CD4-positive, alpha-beta memory T cell (primary cell): ENCODE measurements at places on chromosomes 12 and 14. TPM values are rescaled to one million over a fixed set of nuclear protein-coding genes. Genes with fewer than 3 reads are reported as not detected.

DNA sequence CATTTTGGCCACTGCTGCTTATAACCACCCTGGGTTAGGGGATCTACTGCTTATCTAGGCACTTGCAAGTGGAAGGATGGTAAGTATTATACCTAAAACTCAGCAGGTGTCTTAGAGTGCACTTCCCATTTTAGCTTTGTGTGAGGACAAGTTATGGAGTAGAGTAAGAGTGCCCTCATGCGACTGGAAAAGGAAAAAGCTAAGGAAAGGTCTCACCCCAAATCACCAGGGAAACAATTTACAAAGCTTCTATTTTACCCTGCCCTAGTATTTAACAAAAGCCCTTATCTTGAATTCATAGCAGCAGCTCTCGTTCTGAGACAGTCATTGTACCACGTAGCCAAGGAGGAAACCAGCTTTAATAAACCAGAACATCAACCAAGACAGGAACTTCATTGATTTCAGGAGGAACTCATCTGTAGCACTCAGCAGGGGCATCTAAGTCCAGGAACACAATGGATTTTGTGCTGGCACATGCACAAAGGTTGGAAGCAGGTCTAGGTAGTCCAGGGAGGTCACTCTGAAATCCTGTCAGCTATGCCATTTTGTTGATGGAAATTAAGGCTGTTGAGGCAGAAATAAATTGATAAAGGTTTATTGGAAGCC, 2.9 kb downstream of the RDH12 start:
- DNase-seq: peak; percentile 50

- DNase-seq: peak; percentile 67
Measured at GRCh38 chr12:1796515-1797010, 23.8 kb upstream of the LRTM2 start.

GRCh38 chr14:68285421-68286179, 466.0 kb downstream of the RAD51B start:
- peak; percentile 71 for DNase-seq

GRCh38 chr14:63896278-63896720, 43.5 kb downstream of the SYNE2 start:
- no peak for DNase-seq

Gene LRTM2
- polyA plus RNA-seq: not detected

GRCh38 chr12:3480764-3481163, 10.2 kb upstream of the PRMT8 start:
- no peak for DNase-seq

Gene ERBB3
- polyA plus RNA-seq: 0.70 TPM

GRCh38 chr14:68970038-68970612, 9.0 kb downstream of the ACTN1 start:
- peak; percentile 63 for DNase-seq

GRCh38 chr14:60944204-60944603, 36.7 kb downstream of the TRMT5 start:
- no peak for DNase-seq

DNA sequence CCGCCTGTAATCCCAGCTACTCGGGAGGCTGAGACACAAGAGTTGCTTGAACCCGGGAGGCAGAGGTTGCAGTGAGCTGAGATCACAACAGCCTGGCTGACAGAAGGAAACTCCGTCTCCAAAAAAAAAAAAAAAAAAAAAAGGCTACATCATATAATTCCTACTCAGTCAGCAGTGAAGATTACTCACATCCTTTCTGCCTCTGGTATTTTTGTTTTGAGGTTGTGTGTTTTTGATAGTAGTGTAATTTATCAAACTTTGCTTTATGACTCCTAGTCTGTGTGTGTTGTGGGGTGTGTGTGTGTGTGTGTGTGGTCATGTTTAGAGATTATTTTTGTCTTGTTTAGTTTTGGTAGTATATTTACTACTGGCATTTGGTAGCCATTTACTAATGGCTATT, 29.8 kb upstream of the DLGAP5 start:
- DNase-seq: no peak

DNA sequence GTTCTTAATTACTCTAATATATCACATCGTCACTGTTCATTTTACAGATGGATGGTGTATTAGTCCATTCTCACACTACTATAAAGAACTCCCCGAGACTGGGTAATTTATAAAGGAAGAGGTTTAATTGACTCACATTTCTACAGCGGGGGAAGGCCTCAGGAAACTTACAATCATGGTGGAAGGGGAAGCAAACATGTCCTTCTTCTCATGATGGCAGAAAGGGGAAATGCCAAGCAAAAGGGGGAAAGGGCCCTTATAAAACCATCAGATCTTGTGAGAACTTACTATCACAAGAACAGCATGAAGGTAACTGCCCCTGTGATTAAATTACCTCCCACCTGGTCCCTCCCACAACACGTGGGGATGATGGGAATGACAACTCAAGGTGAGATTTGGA, 6.5 kb downstream of the TMBIM4 start:
- no peak for DNase-seq

Gene WIF1
- polyA plus RNA-seq: not detected

GRCh38 chr12:82645414-82645813, 41.3 kb upstream of the TMTC2 start:
- DNase-seq: no peak

Gene CFAP251
- polyA plus RNA-seq: 0.21 TPM

DNA sequence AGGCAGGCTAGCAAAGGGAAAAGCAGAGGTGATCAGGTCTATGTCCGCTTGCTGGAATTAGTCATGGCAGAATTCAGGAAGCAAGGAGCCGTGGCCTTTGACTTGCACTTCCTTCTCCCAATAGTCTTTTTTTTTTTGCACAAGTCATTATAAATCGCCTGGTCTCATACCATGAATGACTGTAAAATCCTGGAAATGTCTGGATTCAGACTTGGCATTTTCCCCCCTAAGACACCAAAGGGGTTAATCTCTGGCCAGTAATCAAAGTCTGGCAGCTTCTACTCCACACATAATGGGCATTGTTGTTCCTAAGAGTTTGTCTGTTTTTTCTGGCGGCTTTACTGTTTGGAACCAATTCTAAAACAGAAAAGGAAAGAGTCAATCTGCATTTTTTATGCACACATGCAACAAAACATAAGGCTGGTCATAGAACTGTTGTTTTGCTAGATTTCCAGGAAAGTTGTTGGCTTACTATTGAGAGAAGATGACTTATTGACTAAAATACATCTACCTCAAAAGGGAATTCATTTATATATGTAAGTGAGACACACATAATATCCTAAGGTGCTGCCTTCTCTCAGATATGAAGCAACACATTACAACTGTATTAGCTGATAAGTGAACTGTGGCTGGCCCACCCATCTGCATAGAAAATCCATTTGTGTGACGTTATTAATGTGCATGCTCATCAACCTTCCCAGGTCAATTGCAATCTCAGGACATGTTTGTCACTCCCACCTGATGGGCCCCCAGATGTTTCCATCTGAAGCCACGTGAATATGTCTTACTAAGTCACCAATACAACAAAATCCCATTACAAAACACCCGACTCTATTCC, 157.3 kb downstream of the BTG1 start:
- no peak for DNase-seq

Gene NOVA1
- not detected for polyA plus RNA-seq

- DNase-seq: no peak
Measured at GRCh38 chr12:131459773-131460365, 251.0 kb upstream of the SFSWAP start.

GRCh38 chr14:101294136-101294535, 267.2 kb upstream of the DIO3 start:
- DNase-seq: no peak

DNA sequence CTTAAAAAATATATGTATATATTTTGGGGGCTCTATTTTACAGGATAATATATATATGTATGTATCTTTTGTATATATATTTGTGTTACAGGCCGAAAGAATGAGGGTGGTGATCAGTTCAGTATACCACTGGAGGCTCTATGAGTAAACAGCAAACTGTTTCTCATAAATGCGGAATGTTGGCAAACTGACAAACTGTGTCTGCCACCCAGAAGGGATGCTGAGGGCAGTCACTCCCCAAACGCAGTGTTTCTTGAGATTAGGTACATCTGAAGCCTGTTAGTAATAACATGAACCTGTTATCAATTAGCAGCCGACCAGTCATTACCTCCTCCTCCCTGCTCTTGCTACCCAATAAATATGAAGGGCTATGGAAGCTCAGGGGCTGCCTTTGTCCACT, 20.8 kb downstream of the TNFAIP2 start:
- DNase-seq: no peak

DNA sequence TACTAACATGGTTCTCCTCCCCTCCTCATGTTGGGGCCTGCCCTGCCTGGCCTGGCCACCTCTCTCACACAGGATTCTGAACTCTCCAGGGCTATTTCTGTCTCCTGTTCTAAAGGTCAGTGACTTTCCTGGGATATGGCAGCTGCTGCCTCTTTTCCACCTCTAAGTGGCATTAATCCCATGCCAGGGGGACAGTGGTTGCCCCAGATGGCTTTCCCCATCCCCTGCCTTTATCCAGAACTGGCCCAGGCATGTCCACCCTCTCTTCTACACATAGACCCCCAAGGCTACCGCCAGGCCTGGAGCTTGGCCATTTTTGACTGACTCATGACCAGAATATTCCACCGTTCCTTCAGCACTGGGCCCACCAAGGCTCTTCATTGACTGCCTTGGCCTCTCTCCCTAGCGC, 90.4 kb downstream of the IRF2BPL start:
- no peak for DNase-seq

Gene TMEM119
- 0.42 TPM for polyA plus RNA-seq

- DNase-seq: no peak
Measured at GRCh38 chr12:20194171-20194570, 174.2 kb upstream of the PDE3A start.

Gene ZBTB42
- polyA plus RNA-seq: 2.1 TPM

Gene TBX3
- not detected for polyA plus RNA-seq

DNA sequence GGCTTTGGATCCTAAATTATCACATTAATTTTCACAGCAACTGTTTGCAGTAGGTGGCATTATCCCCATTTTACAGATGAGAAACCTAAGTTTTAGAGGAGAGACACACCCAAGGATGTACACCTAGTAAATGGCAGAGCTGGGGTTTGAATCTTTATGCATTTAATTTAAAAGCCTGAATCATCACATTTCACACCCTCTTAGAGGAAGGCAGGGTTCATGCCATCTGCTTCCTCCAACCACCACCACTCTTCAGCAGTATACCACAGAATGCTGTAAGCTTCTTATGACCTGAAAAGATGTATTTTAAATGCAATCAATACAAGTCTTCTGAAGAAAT, 90.3 kb downstream of the CRADD start:
- no peak for DNase-seq

GRCh38 chr14:67562025-67562775, 29.1 kb downstream of the PLEKHH1 start:
- no peak for DNase-seq

Gene PGF
- polyA plus RNA-seq: 0.13 TPM

- DNase-seq: no peak
Measured at GRCh38 chr12:132236930-132237771, 92.2 kb downstream of the GALNT9 start.

DNA sequence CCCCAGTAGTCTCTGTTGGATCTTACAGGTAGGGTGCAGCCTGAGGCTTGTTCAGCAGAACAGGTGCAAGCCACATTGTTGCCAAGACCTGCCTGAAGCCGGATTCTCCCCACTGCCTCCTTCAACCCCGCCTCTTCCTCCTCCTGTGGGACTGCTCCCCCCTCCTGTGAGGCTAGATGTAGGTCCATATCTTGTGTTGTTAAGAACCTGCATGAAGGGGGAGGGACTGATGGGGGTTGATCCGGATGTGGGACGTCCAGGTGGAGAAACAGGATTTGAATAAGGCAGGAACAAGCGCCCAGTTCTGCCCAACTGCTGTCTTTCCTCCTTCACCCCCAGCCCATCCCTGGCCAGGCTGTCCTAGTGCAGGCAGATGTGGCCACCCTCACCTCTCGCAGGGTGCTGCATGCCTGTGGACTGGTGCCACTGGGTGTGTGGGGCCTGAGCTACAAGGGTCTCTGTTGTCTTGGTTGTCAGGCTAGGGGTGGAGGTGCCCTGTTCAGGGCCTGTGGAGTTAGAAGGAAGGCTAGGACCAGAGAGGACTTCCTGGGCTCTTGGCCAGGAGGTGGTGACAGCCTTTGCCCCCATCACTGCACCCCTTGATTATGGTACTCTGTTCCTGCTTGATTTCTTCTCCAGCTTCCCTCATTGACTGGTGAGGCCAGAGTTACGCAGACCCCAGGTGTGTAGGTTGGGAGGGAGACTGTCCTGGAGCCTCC, 1.4 kb downstream of the NR4A1 start:
- DNase-seq: peak; percentile 44

DNA sequence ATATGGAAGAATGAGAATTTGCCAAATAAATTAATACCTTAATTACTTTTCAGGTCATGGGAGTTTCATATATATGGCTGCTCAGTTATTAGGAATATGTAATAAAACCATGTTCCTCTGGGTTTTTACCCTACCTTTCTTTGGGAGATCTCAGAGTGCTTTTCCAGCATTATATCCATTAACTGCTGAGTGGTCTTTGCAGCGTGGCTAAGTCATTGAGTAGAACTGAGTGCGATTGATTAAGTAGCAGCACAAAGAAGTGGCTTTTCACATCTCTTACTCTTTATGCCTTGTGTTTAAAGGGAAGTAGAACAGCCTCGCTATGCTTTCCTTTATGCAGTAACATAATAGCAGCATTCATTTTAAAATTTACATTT, 340.1 kb downstream of the SNAPC1 start:
- DNase-seq: peak; percentile 27

Gene GDF3
- polyA plus RNA-seq: not detected

DNA sequence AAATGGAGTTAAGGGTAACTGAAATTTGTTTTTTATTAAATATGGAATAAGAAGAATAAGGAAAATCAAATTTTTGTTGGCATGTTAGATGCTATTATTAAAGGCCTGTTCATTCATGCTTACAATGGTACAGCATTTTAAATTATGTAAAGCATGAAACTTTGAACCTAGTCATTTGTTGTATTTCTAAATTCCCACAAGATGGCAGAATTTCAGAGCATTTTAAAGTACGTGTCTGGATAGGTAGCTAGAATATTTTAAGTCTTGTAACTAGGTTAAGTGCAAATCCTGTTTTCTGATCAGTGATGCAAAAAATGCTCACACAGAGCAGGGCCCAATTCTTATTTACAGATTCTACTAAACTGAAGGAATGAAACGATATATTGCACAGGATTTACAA, 585.6 kb upstream of the MIS18BP1 start:
- DNase-seq: no peak

DNA sequence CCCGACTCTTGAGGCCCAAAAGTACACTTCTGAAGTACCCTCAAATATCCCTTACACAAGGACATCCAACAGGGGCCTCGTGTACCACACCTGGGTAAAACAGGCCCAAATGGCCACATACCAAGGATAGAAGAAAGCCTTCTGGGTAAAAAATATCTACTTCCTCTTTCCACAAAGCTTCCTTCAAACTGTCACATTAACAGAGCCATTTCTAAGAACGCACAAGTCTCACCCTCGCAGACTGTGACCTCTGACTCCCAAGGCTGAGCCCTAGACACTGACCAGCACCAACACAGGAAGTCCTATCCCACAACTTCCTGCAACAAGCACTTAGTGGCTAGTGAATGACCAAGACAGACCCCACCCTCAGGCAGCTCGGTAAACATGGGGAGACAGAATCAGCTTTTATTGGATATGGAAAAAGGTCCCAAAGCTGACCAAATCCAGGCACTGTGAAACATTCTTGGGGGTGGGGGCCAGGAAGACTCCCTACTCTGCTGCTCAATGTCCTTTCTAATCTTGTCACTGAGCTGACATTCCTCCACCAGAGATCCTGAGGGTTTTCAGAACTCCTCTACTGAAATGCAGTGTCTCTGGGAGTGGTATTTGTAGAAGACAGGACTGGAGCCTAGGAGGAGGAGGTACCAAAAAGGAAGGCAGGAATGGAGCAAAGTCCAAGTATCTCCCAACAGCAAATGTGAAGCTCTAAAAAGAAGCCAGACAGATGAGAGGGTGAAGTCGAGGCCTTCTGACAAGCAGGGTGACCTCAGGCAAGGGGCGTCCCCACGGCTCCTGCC, 15.9 kb downstream of the KCTD10 start:
- no peak for DNase-seq

Gene GALNT6
- 9.2 TPM for polyA plus RNA-seq
